KBM-7 (cell line): ENCODE measurements at places on chromosomes 2 and 18.
A peak's percentile ranks its signal among the peaks of the same experiment; 100 is the strongest.

GRCh38 chr2:240024766-240025165 lies 376 bp downstream of the NDUFA10 start:
- peak; percentile 26 for DNase-seq

- no peak for DNase-seq
Measured at GRCh38 chr2:37105150-37105549, 20.8 kb downstream of the GPATCH11 start.

- no peak for DNase-seq
Measured at GRCh38 chr18:39870591-39870990, 2084.4 kb upstream of the PIK3C3 start.

DNA sequence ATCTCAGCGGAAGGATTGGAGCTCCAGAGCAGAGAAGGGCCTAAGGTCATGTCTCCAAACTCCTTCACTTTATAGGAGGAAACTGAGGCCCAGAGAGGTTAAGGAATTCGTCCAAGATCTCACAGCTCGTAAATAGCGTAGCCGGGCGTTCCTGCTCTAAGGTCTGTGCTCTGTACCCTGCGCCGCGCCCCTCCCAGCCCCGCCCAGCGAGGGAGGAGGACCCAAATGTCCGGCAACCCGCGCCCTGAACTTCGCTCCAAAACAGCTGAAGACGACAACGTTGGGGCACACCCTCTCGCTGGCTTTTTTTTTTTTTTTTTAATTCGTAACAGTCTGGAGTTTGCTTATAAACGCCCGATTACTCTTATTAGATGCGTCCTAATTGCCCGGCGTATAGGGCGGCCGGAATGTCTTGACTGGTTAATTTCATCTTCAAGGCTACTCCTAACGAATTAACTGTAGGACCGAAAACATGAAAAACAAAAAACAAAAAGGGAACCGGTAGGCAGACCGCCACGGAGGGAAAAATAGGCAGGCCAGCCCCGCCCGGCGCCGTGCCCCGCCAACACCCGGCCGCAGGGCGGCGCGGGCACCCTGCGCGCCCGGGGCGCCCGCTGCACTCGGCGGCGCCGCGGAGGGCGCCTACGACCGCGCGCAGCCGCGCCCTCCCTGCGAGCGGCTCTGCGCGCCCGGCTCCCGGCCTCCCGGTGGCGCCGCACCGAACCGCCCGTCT lies 928 bp upstream of the FOSL2 start:
- DNase-seq, result peak; percentile 74

DNA sequence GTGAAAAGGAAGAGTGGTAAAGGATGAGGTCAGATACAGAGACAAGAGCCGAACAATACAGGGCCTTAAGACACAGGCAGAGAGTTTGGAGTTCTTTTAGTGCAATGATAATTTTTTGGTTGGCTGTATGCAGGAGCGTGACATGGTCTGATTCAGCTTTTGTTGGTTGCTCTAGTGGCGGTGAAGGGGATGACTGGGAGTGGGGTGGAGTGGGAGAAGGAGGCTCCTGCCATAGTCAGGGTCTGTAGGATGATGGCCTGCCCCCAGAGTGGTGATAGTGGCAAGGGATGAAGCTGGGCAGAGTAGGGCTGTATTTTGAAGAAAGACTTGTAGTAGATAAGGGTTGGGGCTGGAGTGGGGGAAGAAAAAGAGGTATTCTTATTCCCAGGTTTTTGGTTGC lies 306.6 kb upstream of the VWC2L start:
- DNase-seq, result no peak
